ENCODE measurements at places on chromosomes 7 and 10.
A peak's percentile ranks its signal among the peaks of the same experiment; 100 is the strongest.

DNA sequence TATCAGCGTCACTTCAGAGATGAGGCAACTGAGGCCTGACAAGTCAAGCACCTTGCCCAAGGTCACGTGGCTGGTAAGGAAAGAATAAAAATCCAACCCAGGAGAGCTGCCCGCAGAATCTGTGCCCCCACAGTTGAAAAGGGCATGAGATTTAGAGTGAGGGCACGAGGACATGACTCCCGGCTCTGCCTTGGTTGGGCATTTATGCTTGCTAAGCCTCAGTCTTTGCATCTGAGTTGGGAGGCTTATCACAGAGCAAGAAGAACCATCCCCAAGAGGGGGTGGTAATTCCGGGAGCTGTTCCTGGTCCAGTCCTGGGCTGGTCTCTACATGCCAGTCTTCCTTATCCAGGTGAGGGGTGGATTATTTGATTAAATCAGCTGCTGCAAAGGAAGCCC lies 37.3 kb downstream of the PLPP4 start:
- DNase-seq: no peak

DNA sequence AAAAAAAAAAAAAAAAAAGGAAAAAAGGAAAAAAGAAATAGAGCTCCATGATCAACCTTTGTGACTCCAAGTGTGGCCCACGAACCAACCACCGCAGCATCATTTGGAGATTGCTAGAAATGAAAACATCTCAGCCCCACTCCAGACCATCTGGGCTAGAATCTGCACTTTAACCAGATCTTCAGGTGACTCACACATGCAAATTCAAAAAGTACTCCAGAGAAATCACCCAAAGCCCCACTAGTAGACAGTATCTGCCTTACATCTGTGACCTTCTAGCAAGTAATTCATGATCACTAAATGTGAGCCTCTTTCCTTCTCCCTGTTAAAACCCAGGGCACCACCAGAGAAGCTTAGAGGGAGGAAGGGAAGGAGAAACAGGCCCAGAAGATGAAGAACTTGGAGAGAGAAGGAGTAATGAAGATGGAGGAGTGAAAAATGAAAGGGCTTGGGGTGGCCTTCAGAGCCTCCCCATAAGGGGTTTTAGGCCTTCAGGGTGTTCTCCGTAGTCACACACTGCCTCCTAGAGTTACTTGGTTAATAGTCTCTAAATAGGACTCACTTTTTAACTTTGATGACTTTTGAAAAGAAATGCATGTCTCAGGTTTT lies 94.0 kb downstream of the SLC37A3 start:
- peak; percentile 9 for DNase-seq

DNA sequence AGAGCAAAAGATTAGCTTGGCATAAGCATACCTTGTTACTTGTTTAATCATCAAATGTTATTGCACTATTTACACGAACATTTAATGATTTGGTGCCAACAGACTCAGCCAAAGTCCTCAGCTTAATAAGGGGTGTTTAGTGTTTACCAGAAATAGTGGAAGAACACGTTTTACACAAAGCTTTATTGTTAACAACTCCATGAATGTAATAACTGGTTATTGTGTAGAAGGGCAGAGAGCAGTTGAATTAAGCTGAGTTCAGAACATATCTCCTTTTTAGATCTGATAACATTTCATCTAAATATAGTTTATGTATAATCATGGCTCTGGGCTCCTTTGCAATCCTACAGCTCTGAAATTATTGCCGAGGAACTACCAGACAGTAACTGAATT lies 99.1 kb downstream of the CABCOCO1 start:
- DNase-seq: no peak

GRCh38 chr7:30511973-30512662 lies 7.5 kb upstream of the GGCT start:
- DNase-seq: peak; percentile 3

DNA sequence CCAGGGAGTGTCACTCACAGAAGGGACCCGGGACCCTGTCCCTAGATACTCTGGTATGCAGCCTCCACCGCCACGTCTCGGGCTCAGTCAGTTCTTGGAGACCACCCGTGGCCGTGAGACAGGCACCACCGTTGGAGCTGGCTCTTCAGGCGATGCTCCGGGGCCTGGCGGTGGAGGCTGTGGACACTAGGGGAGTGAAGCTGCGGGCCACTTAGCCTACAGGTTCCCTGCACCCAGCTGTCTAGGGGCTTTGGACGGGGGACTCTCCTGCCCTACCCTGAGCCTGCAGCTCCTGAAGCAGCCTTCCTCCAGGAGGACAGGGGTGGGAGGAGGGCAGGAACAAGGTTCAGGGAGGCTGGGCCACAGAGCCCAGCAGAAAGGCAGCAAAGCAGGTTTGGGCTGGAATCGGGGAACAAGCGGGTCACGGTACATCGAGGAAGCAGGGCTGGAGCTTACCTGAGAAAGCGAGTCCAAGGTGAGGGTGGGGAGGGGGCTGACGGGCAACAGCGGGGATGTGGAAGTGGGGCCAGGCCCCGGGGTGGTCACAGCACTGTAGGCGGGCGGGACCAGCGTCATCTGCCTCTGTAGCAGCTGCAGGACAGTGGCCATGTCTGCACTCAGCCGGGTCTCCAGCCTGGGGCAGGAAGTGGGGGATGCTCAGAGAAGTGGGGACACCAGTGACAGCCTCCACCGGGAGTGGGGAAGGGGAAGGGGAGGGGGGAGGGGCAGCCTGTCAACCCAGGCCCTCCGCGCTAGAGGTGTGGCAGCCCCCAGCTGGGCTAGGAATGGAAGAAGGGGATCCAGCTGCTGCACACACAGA lies 31.5 kb downstream of the KCNH2 start:
- no peak for DNase-seq

DNA sequence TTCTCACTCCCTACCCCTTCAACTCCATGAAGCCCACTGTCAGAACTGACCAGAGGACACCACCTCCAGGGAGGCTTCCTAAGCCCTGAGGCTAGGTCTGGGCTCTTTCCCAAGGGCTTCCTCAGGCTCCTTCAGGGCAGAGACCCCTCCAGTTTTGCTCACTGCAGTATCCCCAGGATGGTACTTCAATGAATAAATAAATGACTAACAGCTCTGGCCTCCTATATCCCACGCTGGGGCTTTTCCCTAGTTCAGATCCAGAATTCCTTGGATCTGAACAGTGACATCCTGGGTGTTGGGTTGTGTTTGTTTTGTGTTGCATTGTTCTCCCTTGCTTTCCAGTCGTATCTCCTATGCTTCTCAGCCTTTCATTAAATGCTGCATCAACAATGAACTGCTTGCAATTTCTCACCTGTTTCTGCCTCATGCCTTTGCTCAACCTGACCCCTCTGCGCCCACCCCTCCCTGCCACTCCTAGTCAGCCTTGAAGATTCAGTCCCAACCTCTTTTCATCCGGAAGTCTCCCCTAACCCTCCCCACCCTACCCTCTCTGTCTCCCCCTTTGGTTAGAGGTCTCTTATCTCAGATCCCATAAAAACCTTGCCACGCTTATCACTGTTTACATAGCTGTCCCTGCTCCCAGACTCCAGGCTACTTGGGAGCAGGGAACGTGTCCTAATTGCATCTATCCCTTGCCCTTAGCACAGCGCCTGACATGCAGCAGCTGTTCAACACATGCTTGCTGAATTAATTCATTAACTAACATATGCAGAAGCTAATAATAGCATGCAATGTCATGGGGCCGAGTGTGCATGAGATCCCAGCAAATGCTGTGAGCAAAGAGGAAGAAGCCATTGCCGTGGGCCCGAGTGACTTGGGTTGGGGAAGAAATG lies 41.7 kb downstream of the PPP1R3C start:
- DNase-seq: peak; percentile 98

DNA sequence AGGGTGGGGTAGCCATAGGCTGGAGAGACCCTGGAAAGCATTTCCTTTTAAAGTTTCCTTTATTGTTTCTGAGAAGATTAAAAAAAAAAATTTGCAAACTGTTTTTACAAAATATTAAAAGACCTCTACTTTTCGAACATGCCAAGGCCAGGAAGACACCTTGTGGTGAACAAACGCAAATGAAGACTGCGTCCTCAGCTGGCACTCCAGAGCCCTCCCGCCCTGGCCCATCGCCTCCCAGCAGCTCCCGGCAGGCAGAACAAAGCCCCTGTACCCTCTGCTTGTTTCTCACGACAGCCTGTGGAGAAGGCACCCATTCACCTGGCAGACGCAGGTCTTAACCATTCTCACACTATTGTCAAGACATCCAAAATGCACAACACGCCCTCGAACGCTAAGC lies 56.4 kb downstream of the ESYT2 start:
- DNase-seq: no peak

All from mesenchymal stem cell (in vitro differentiated cells and primary cell).